Nucleus accumbens (tissue), 56 donors: ENCODE measurements at places on chromosomes 6 and 20.

DNA sequence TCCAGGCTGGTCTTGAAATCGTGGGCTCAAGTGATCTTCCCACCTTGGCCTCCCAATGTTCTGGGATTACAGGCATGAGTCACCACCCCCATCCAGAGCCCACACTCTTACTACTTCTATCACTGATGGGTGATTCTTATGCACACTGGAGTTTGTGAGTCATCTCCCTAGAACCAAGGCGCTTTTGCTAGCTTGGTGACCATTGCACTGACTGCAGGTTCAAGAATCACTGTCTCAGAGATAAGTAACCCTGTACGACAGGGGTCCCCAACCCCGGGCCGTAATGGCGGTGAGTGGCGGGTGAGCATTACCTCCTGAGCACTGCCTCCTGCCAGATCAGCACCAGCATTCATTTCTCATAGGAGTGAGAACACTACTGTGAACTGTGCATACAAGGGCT, 118.8 kb downstream of the MAP3K7 start:
- DNase-seq = no peak

GRCh38 chr6:87870556-87870955, 168.5 kb upstream of the AKIRIN2 start:
- no peak for DNase-seq

- DNase-seq = no peak
These were observed 62.8 kb downstream of the ILRUN start for GRCh38 chr6:34633785-34634184.

DNA sequence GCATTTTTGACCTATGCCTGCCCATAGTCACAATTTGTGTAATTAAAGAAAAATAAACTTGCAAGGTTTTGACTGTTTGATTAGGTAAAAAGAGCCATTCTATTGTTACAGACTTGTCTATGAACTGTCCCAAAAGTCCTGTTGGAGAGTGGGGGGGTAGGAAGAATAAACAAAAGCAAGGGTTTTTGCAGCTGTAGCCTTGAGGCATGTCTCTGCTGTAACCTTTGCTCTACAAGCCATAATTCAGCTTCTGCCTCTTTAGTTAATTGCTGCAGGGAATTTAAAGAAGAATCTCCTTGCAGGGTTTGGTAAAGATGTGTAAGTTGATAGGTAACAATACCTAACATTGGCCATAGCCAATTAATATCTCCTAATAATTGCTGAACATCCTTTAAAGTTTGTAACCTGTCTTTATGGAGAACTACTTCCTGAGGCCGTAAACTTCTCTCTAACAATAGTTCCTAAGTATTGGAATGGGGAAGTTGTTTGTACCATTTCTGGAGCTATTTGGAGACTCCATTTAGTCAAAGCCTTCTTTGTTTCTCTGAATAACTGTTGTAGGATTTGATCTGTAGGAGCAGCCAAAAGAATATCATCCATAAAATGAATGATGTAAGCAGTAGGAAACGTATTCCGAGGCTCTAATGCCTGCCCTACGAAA, 7.9 kb upstream of the ABHD12 start:
- no peak for DNase-seq

GRCh38 chr20:46903937-46904336, 9.3 kb downstream of the EYA2 start:
- no peak for DNase-seq

DNA sequence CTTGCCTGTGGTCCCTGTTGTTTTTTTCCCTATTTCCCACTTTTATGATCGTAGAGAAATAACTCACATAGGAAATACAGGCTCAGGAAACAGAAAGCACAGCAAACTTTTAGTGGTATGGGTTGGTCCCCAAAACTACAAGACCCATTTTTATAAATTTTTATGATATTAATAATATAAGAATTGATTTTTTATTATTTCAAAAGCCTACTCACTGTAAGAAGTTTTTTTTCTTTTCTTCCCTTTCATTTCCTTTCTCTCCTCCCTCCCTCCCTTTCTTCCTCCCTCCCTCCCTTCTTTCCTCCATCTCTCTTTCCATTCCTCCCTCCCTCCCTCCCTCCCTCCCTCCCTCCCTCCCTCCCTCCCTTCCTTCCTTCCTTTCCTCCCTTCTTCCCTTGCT, 141.5 kb downstream of the ZDHHC14 start:
- DNase-seq = no peak

DNA sequence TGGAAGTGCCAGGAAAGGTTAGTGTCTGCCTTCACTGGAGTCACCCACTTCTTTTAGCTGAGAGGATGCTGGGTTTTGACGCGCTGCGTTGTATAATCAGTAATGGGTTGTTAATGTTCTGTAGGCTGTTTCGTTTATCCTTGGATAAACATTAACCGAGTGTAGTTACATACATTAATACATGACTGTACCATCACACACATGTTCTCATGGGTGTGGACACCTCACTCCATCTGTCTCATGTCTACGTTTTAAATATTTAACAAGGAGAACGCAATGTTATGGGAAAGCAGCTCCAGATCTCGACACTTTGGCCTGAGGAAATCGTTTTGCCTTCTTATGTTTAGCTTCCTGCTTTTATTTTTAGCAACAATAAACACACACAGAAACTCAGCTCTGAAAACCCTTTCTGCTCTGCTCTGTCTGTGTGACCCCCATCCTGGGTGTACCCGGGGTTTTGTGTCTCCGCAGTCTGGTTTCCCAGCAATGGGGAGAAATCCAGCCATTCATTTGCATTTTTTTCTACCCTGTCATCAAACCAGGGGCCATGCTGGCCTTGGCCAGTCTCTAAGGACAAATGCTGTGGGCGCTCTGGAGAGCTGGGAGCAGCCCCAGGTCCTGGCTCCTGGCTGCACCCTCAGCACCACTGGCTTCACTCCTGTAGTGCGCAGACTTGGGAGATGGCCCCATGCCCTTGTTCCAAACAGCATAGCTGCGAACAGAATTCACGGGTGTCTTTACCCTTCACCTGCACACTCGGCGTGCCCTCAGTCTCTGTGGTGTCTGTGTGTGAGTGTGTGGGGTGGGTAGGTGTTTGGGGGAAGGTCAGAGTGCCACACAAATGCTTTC, 110.8 kb downstream of the ERMARD start:
- DNase-seq = no peak

- DNase-seq = no peak
These were observed 186.1 kb downstream of the UNC5CL start for GRCh38 chr6:40852779-40853373.

DNA sequence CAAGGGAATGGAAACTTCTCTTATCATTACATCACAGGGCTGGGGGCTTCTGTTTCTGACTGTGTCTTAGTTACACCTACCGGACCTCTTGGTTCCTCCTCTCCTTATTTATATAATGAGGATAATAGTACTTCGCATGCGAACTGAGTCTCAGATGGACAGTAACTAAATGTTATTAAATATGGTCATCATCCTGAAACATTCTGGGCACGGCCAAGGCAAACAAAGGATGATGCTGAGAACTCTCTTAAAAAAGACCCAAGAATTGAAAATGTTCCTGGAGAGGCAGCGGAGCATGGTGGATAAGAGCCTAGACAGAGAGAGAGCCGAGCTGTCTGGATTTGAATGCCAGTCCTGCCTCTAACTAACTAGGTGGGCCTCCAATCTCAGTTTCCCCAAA, 119.8 kb upstream of the SASH1 start:
- DNase-seq = no peak

- no peak for DNase-seq
These were observed 5.3 kb downstream of the PHIP start for GRCh38 chr6:79072640-79073181.

DNA sequence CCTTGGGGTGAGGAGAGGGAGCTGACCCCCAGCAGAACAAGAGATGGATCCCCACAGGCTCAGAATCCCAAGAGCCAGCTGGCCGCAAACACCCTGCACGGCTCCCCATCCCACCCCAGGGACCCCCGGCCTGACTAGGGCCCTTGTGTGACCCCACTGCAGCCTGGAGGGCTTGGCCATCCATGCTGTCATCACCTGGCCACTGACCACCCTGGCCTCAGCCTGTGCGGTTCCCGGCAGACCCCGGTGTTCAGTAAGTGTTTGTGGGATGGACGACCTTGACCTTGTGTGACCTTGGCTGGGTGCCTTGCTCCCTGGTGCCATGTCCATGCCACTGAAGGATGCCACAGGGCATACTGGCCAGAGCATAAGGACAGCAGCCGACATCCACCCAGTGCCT, 328.3 kb downstream of the TAF4 start:
- no peak for DNase-seq

DNA sequence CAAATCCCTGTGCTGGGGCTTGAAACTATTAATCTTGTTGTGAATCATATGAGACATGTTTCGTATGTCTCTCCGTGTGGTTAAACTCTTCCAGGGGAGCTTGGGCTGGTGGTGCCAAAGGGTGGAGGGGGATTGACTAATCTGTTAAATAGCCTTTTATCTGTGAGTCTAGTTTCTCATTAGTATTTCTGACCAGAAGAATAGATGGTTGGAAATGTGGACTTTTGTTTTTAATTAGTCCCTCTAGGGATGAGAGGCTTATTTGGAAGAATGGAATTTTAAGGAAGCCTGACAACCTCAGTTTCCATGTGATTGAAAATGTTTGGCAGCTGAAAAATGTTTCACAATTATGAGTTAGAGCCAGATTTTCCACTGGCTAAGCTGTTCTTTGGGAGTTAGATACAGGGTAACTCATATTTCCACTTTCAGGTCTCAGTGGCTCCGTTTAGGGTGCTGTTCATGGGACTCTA, 117.3 kb downstream of the BCKDHB start:
- no peak for DNase-seq

DNA sequence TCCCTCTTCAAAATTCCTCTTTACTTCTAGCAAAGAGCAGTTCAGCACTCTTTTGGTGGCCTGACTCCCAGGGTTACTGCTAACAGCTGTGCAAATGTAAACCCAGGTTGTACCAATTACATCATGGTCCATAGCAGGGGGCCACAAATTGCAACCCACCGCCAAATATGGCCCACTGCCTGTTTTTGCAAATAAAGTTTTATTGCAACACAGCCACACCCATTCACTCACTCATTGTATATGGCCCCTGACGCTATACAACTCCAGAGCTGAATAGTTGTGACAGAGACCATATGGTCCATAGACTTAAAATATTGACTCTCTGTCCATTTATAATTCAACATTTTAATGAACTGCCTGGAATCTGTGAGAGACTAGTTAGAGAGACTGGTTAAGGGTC, 233.4 kb downstream of the NFATC2 start:
- no peak for DNase-seq

DNA sequence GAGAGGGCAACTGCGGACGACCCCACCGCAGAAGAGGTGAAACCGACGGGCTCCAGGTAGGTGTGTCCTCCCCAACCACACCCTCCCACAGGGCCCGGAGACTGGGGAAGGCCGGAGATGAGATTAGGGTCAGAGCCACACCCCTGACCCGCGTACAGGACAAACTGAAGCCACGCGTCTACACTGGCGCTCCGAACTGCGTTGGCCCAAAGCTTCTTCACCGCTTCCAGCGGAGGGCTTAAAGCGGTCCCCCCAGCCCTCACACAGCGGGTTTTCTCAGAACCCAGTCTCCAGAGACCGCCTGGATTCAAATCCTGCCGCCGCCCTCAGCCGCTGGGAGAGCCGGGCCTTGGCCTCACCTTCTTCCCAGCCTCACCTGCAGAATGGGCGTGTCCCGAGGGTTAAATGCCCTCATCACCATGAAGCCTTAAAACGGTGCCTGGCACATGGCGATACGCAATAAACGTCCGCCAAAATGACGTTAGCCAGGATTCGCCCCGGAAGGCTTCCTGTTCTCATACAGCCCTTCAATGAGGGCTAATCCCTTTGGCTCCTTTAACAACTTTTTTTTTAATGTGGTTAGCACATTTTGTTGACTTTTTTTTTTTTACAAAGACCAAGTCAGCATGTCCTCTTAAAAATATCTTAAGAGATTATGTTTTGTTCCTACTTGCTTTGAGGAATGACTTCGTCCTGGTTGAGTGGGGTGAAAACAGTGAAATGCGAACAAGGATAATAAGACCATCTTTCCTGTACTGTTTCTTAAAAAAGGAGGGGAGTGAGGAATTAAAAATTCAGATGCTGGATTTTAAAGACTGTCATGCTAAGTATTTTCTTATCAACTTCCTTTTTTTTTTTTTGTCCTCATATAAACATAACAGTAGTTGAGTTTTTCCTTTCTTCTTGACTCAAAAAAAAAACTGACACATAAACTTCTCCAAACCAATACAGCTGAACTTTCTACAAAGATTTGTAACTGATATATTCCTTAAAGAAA, 15.1 kb upstream of the ZNF217 start:
- no peak for DNase-seq

GRCh38 chr6:1337791-1338190, 25.9 kb downstream of the FOXQ1 start:
- no peak for DNase-seq

GRCh38 chr20:50133041-50133440, 20.1 kb upstream of the UBE2V1 start:
- DNase-seq = no peak

GRCh38 chr6:51535327-51535726, 552.1 kb downstream of the PKHD1 start:
- no peak for DNase-seq

DNA sequence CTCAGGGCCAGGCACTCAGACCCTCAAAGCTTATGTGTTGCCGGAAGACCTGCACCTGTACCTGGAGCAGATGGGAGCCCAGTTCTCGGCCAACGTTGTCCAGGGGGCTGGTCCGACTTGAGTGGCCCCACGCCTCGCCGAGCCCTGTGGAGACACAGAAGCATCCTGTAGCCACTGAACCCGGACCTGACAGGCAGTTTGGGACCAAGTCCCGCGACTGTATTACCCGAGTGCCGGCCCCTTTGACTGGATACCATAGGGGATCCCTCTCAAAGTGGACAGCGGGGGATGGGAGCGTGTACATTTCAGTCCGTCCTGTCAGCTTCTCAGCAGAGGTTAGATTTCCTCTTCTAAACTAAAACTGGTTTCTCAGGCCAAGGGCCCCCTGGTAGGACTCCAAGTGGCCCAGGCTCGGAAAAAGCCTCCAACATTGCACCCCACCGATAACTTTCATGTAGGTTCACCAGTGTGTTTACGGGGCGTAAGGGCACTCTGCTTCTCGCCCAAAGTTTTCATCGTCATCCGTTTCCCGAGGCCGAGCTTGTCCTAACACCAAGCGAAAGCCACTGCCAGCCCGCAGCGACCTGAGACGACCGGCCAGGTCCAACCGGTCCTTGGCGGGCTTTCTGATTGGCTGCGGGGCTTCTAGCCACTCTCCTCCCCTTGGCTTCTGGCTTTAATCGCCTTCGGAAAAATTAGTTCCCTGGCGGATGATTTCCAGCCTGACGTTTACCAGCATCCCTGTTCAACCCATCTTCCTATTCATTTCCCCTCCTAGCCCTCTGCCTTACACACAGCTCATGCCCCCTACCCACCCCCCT, 10.8 kb downstream of the SIM1 start:
- no peak for DNase-seq

GRCh38 chr20:57308451-57309271, 20.9 kb upstream of the SPO11 start:
- no peak for DNase-seq

- no peak for DNase-seq
These were observed 100.7 kb upstream of the PTPN1 start for GRCh38 chr20:50409495-50409894.

DNA sequence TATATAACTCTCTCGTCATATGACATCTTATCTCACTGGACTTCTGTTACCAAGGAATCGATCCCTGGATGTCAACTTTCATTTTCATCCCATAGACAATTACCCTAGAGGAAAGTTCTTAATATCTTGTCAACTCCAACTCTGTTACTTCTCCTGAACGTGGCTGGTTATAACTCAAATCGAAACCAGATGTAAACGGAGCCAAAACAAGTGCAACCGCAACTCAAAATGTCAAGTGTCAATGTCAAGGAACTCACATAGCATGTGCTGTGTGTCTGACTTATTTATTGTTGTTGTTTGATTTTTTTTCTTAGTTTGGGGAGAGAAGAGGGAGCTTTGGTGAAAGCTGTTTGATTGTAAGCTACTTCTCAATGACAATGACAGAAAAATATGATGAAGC, 108.6 kb downstream of the VIP start:
- no peak for DNase-seq

GRCh38 chr6:79862711-79863110, 84.6 kb downstream of the ELOVL4 start:
- DNase-seq = no peak
